ENCODE measurements at places on chromosomes 13 and 19. TPM values are rescaled to one million over a fixed set of nuclear protein-coding genes. Genes with fewer than 3 reads are reported as not detected.

Gene SIGLEC10
- 12.9 TPM for total RNA-seq

- DNase-seq, result no peak
These were observed 5.5 kb upstream of the PDE4C start for GRCh38 chr19:18231775-18232174.

Gene GSK3A
- 49.8 TPM for total RNA-seq

Gene FOXA3
- 10.1 TPM for total RNA-seq

GRCh38 chr13:26623125-26623524 lies 65.6 kb downstream of the WASF3 start:
- DNase-seq, result no peak

- no peak for DNase-seq
These were observed 1255.9 kb upstream of the MIR17HG start for GRCh38 chr13:90091611-90092010.

Gene PPFIA3
- 9.7 TPM for total RNA-seq

Gene CACNA1A
- total RNA-seq, result 1.2 TPM

Gene IGFL3
- not detected for total RNA-seq

- DNase-seq, result no peak
These were observed 65.9 kb upstream of the ZNF599 start for GRCh38 chr19:34838753-34839431.

GRCh38 chr19:38213911-38214625 lies 10.0 kb downstream of the DPF1 start:
- DNase-seq, result no peak

- DNase-seq, result peak; percentile 84
These were observed 50.5 kb upstream of the UBE2L5 start for GRCh38 chr13:30371649-30372265.

Gene SOX1
- total RNA-seq, result not detected

- peak; percentile 17 for DNase-seq
These were observed 752 bp downstream of the ZMYM5 start for GRCh38 chr13:19862481-19863313.

DNA sequence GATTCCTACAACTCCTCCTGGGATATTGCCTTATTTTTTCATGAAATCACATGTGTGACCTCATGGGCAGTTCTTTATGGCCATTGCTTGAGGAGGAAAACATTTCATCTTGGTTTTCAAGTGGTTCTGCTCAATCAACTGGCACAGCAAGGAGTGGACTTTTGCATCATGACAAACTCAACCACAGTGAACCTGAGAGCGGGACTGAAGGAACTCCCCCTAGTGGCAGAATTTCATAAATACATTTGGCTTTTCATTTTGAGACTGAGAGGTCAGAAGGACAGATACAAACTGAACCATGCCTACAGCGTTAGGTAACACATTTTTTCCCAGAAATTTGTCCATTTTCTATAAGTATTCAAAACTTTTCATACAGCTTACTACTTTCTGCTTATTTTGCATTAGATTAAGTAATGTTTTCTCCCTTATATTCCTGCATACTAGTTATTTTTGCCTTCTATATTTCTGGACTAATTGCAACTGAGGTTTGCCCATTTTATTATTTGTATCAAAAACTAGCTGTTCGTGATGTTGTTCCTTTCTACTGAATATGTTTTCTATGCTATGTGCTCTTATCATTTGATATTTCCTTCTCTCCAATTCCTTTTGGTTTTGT lies 13.4 kb upstream of the SIGLEC12 start:
- peak; percentile 26 for DNase-seq

Gene OLFM2
- 10.8 TPM for total RNA-seq

GRCh38 chr13:52348983-52349780 lies 56.8 kb downstream of the THSD1 start:
- no peak for DNase-seq

Gene SLC25A42
- total RNA-seq, result 10.5 TPM

Gene CALR3
- not detected for total RNA-seq

DNA sequence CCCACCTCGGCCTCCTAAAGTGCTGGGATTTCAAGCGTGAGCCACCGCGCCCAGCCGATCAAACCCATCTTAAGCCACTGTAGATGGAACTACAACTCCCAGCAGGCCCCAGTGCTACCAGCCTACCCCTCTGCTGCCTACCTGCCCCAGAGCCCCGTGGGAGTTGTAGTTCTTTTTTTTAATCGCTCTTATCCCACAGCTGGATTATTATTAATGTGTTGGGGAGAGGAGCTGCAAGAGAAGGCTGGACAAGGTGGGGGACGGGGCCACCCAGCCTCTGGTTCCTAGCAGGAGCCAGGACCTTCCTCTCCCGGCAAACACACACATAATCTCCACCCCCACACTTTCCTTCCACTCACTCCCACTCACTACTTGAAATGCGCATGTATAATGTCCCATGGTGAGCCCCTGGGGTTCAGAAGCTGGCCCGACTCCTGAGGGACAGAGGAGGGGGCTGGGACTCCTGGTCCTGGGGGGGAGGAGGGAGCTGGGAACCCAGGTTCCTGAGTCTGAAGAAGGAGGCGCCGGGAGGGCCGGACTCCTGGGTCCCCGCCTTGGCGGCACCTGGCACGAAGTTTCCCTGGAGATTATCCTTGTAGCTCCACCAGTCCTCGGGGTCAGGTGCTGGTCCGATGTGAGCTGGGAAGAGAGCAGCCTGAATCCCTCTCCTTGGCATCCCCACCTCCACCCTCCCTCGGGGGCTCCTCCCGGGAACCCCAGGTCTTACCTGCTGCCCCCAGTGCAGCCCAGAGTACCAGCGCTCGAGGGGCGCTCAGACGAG lies 958 bp downstream of the CA11 start:
- DNase-seq, result peak; percentile 84

Gene ZNF57
- 6.0 TPM for total RNA-seq

GRCh38 chr19:17484520-17485185 lies 14.3 kb downstream of the SLC27A1 start:
- no peak for DNase-seq

DNA sequence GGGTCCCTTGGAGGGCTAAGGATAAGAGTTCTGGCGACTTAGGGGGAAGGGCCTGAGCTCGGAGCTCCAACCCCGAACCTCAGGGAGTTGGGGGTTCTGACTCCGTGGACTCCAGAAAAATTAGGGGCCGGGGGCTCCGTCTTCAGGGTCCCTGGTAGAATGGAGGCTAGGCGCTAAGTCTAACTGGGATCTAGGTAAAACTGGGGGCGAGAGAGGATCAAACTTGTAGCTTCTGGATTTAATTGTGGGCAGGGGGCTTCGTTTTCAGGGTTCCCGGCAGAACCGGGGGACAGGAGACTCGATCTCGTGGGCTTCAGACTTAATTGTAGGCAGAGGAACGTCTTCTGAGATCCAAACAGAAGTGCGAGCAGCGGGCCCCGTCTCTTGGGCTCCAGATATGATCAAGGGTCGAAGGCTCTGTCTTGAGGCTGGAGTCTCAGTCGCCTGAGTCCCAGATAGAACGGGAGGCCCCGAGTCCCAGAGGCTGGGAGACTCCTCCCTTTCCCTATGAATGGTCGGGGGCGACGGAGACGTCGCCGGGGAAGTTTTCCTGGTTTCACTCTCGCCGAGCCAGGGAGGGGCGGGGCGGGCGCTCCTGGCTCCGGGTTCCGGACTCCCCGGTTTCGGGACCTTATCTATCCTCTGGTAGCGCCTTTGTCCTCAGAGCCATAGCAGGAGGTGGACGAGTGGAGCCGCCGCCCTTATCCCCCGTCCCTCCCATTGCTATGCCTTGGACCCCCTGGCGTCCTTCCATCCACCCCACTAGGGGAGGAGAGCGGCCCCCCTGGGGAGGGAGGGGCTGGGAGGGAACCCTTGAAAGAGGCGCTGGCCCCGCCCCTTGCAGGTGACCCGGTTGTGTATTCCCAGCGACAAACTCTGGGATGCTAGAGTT lies 1.3 kb downstream of the NECTIN2 start:
- peak; percentile 88 for DNase-seq

DNA sequence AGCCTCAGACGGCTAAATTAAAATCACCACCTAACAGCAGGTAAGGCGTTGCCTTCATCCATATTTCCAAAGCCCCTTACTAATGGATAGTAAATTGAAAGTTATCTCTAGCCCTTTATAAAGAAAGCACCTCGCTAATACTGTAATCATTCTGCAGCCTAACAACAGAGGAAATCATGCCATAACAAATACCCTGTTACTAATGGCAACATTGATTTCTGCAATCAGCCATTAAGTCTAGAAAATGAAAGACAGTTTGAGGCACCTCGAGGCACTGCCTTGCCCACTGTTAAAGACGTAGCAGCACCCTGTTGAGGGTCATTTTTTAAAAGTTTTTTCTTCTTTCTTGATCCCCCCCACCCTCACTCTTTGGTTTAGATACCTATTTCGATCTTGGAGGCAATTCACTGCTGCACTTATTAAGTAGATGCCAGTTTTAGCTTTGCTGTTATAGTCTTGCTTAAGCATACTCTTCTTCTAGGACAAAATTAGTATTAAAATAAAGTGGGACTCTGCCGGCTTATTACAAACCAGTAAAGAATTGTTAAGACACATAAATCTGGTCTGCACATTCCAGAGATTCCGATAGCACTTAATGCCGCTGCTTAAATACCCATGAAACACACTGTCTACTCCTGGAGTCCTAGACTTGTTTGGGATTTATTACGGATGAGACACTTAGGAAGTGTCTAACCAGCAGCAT lies 74.8 kb downstream of the ZNF536 start:
- DNase-seq, result no peak

DNA sequence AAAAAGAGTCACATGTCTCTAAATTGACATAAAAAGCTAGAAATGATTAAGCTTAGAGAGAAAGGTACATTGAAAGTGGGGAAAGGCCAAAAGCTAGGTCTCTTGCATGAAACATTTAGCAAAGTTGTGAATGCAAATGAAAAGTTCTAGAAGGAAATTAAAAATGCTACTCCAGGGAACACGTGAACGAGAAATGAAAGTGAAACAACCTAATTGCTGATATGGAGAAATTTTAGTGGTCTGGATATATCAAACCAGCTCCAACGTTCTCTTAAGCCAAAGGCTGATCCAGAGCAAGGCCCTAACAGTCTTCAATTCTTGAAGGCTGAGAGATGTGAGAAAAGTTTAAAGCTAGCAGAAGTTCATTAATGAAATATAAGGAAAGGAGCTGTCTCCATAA lies 419.8 kb downstream of the SLITRK6 start:
- DNase-seq, result no peak

Gene IFNL1
- total RNA-seq, result not detected

DNA sequence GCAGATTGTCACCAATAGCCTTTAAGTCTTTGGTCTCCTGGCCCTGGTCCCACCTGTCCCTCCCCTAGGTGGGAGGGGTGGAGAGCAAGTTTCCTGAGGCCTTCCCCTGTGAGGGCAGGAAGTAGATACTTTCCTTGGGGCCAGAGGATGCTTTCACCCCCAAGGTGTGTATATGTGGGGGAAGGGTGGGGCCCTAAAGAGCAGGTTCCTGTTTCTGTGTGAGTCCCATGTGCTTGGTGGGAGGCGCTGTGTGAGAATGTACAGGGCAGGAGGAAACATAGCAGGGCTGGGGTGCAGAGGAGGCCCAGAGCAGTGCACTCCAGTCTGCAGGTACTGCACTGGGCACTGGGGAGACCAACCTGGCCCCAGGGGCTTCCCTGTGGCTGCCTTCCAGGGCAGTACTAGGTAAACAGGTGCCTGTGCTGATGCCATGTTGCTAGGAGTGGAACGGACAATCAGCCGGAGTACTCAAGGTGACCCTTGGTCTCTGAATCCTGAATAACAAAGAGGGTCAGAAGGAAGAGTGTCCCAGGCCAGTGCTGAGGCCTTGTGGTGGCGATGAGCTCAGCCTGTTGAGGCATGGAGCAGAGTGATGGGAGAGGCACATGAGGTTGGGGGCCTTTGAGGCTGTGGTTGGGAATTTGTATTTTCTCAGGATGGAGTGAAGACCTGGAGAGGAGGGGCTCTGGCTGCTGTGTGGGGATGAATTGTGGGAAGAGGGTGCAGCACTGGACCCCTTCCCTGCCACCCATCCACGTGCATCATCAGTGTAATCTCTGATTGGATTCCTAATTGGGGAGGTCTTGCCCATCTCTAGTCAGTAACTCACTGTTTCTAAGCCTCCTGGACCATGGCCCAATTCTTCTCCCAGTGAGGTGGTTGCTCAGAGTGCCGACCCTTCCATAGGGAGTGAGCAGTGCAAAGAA lies 5.1 kb downstream of the EGLN2 start:
- DNase-seq, result peak; percentile 70

GRCh38 chr13:51738226-51738905 lies 65.6 kb downstream of the DHRS12 start:
- DNase-seq, result no peak

Gene TMEM91
- 8.6 TPM for total RNA-seq

DNA sequence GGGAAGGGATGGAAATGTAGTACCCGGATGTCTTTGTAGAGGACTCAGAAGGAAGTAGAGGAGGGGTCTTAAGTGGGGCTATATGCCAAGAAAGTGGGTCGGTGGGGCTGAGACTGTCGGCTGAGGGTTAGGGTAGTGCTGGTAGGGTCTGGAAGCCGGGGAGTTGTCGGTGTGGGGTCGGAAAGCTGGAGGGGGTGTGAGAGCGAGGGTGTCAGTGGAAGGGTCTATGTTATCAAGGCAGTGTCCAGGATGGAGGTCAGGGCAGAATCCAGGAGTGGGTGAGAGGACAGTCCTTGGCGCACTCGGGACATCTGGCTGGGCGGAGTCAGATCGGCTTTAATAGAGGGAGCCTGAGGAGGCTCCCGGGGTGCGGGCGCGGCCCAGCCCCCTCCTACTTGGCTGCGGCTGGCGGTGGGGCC lies 1.7 kb downstream of the HSPB6 start:
- DNase-seq, result no peak

Gene ZNF20
- total RNA-seq, result 3.4 TPM

Gene IER2
- 103 TPM for total RNA-seq

Gene TRPC4
- total RNA-seq, result 11.3 TPM

DNA sequence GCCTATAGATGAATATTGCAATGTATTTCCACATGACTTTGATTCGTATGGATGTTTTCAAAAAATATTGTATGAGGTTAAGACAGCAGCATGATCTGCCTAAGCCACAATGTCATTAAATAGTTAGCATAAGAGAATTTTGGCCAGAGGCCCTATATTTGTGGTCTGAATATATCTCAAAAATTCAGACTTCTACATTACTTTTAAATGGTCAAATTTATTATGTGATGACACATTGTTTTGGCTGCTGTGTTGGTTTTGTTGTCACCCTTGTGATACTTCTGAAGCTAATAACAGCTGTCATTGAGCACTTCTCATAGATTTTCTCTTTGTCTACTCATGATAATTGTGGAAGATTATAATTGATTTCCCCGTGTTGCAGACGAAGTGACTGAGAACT lies 288.2 kb downstream of the MYO16 start:
- DNase-seq, result no peak

DNA sequence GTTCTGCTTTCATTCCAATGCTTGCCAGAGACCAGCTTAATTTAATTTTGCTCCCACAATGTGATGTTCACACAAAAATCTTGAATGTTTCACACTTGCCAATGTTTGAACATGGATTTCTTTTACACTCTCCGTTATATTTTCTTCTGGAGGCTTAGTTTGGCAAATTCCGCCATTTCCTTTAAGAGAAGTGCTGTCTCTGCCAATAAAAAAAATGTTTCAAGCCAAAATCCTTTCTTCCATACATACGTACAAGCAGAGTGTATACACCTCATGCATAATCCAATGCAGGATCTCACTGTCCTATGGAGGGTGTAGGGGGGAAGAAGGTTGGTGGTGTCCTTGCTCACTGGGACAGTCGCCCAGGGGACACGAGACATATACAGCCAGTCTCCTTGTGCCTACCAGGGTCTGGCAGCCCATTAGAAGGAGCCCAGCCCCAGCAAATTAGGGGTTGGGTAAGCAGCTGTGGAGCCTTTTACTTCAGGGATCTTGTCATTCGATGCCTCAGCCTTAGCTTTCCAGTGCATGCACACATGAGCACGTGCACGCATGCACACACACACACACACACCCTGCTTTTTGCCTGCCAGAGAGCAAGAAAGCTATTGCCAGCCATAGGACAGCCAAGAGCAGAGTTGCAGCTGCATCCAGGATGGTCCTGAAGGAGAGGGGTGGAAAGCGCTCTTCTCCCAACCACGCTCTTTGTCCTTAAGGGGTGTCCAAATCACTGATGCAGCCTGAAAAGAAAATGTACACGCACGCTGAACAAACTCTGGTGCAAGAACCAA lies 208.3 kb downstream of the FOXO1 start:
- no peak for DNase-seq

Data from mucosa of gallbladder (tissue), 1 donor.